ENCODE measurements at places on chromosomes 3 and 15.
A peak's percentile ranks its signal among the peaks of the same experiment; 100 is the strongest.

DNA sequence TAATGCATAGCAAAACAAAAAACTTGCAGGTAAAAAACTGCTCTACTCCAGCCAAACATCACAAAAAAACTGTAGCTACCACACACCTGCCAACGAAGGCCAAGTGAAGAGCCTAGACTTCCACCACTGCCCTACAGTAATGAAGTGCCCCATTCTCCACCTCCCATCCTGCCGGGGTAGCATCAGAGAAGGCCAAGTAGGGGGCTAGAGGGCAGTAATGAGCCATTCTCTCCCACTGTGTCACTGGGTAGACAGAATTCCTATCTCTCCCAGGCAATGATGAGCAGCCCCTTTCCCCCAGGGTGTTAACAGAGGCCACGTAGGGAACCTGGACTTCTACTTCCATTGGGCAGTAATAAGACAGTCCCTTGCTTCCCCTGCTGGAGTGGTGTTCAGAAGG is 9.5 kb downstream of the SEC22C start:
- DNase-seq: no peak

- no peak for DNase-seq
Measured at GRCh38 chr15:90271459-90272166, 6.1 kb downstream of the NGRN start.

DNA sequence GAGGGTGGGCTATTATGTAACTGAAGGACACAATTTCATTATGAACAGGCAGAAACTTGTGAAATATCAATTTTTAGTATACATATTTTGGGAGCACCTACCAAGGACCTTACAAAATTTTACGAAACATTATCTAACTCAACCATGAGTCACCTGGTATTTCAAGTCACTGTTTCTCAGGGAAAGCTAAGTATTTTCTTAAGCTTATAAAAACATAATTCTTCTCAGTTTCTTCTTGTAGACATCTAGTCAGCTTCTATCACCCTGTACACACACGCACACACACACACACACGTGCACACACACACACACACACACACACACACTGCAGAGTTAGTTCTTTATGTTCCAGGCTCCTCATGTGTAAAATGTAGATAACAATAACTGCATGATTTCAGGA is 658.3 kb downstream of the TUSC7 start:
- no peak for DNase-seq

- no peak for DNase-seq
Measured at GRCh38 chr3:16369885-16370284, 104.9 kb downstream of the OXNAD1 start.

DNA sequence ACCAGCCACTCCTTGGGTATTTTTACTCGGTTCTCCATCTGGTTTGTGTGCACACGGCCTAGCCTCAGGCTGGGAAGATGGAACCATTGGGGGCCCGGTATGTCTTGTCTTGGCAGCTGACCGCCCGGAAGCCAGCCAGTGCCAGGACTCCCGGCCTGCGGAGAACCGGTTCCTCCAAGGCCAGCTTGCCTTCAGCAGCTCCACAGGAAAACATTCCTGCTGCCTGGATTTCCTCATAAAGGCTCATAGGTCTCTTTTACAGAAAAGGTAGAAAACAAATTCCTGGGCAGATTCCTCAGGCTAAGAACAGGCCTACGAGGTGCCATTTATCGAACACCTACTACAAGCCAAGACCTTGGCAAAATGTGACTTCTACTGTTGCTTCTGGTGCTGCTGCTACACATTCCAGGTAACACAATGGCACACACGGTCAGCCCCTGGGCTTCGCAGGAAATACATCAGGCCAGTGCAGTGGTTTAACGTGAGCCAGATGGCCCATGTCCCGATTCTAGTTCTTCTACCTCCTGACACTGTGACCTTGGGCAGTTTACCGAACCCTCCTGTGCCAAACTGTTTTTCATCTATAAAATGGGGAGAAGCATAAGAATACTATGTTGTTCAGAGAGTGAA is 141.8 kb downstream of the OPA1 start:
- no peak for DNase-seq

GRCh38 chr3:152128356-152128755 is 140.4 kb upstream of the MBNL1 start:
- DNase-seq: no peak

DNA sequence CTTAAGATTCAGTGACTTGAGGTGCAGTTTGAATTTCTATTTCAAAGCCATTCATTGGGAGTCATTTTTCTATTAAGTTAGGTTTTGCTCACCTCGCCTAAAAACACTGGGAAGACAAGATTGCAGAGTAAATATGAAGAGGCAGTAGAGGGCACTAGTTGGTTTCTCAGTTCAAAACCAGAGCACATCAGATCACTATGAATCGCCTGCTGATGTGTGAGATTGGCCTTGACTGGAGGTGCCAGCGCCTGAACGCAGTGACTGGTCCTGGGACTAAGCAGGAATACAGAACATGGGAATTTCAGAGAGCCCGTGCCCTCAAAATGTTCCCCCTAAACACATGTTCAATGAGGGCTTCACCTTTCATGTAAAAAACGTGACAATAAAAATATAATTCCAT is 229.0 kb downstream of the ITPR1 start:
- DNase-seq: no peak

- peak; percentile 37 for DNase-seq
Measured at GRCh38 chr15:65832549-65833364, 36.5 kb upstream of the RAB11A start.

- no peak for DNase-seq
Measured at GRCh38 chr15:83208367-83208661, 691 bp upstream of the HDGFL3 start.

- no peak for DNase-seq
Measured at GRCh38 chr3:192957441-192958021, 39.9 kb upstream of the MB21D2 start.

- no peak for DNase-seq
Measured at GRCh38 chr15:69150841-69151240, 9.6 kb upstream of the GLCE start.

- no peak for DNase-seq
Measured at GRCh38 chr15:46091860-46092450, 457.1 kb downstream of the SQOR start.

GRCh38 chr3:50242851-50243542 is 7.0 kb downstream of the GNAI2 start:
- DNase-seq: no peak

- no peak for DNase-seq
Measured at GRCh38 chr3:136903899-136904298, 41.9 kb downstream of the NCK1 start.

GRCh38 chr15:90603893-90604292 is 74.2 kb downstream of the CRTC3 start:
- DNase-seq: no peak

DNA sequence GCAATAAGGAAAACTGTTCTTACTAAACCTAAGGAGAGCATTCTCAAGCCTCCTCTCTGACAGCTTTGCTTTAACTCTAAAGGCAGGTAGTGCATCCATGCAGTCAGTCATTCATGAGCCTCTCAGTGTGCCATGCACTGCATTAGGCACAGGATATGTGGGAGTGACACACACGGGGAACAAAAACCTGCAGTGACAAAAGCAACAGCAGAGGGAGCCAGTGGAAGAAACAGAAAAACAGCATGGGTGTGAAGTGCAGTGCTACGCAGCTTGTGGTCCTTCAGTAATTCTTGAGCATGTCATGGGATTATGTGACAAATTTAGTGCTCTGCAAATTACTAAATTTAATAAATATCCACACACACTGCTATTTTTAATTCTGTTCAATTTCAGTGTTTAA is 230.7 kb downstream of the BBX start:
- DNase-seq: no peak

DNA sequence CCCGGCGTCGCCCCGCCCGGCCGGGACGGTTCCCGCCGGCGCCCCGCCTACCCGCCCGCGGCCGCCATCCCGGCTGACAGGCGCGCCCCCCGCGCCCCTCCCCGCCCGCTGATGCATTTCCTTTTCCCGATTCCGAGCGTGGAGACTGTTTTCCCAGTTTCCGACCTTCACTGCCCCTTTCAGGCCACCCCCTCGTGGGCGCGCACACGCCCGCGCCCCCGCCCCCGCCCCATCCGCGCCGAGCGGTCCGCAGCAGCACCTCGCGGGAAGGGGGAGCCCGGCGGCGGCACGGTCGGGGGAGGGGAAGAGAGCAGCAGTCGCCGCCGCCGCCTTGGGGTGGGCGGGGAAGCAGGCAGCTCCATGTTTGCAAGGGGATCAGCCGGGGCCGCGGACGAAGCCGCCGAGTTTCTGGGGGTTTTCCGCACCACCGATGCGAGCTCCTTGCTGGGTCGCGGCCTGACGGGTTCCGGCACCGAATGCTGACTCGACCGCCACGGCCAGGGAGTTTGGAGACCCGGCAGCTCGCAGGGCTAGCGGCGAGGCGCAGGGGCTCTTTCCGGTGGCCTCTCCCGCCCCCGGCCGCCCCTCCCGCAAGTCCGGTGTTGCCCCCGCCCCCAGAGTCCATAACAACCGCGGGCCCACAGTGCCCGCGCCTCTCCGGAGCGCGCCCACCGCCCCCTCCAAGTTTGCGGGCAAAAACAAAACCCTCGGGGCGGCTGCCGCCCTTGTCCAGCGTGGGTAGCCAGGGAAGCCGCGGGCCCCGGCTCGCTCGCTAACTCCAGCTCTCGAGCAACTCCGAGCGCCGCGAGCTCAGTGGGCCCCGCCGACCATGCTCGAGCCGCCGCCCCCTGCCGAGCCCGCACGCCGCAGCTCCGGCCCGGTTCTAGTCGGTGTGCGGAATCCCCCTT is 3.2 kb upstream of the SIN3A start:
- DNase-seq: peak; percentile 73

DNA sequence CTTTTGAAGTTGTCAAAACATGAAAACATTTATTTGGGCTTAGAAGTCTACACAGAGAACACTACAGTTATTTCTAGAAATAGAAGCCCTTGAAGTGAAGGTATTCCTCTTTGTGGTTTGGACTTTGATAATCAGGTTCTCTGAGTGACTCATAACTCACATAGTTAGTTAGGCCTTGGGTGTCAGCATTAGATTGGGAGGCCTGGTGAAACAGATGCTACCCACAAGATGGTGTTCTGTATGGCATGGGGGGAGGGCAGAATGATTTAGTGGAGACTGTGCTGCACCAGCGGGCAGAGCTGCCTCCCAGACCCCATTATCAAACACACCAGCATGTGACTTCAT is 108.9 kb upstream of the ETV5 start:
- DNase-seq: no peak

DNA sequence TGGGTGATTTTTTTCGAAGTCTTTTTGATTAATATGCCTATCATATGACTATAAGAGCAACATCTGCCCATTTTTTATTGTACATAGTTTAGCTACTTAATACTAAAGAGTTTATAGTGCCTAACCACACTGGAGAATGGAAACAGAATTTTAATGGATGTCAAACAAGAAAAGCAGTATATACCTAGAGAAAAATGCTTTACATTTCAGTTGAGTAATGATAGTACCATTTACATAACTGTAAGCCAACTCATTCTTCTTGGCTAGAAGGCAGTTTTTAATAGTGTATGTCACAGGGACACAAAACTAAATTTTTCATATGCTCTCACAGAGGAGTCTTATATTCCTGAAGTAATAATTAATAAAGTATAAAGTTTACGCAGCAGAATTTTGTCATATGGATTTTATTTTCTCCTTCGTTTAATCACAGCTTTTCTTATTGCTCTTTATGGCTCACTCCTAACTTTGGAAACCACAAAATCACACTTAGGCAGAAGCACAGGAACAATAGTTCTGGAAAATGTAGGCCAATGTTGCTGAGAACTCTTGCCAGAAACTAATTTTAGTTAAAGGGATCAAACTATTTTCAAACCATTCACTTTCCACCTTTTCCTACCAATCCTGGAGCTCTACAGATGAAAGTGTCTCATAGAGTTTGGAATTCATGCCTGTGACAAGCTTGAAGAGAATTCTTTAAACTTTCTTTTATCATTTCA is 243.6 kb downstream of the ZIC1 start:
- DNase-seq: no peak

DNA sequence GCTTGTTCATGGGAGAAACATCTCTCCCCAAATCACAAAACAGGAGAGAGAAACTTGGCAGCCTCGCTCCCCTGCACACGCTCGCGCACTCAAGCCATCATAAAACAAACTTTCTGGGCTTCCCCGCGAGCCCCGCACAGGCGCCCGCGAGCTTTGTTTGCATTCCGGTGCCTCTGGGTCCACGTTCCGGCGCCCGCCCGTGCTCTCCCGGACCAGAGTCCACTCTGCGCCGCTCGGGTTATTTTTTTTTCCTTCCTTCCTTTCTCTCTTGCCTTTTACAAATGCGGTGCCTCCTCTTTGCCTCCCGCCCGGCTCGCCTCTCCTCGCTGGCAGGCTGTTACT is 363 bp downstream of the MAGI1 start:
- DNase-seq: no peak

- DNase-seq: no peak
Measured at GRCh38 chr15:65084500-65085206, 8.1 kb downstream of the KBTBD13 start.

GRCh38 chr3:127145266-127145665 is 47.7 kb upstream of the PRR23E start:
- DNase-seq: no peak

DNA sequence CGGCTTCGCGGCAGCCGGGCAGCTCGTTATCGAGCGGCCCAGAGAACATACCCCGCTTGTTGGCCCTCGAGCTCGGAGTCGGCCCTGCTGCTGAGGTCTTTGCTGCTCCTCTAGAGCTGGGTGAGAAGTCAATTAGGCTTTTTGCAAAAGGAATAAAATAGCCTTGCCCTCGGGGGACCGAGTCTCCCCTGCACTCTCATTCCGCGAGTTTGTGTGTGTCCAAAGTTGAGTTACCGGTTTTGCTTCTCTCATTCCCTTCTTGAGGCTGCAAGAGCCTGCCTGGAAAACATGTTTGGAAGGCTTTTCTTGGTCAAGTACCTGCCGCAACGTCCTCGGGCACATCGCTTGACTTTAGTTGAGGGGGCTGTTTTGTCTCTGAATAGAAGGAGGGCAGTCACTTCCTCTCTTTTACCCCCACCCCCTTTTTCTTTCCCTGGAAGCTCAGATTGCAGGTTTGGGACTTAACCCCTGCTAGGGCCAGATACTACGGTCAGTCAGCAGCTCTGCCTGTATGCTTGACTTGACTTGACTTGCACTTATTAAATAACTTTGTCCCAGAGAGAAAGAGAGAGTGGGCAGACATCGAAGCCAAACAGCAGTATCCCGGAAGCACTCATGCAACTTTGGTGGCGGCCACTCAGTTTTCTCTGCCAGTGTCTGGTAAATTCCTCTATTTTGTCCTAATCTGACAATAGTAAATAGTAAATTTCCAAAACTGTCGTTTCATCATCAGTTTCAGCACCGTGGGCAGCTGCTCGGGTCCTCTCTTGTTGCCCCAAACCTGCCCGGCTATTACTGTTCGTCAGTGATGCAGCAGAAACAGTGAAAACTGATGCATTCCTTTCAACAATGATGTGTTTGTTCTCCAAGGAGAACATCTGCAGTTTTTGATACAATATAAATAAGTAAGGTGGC is 609 bp downstream of the RNF13 start:
- no peak for DNase-seq

DNA sequence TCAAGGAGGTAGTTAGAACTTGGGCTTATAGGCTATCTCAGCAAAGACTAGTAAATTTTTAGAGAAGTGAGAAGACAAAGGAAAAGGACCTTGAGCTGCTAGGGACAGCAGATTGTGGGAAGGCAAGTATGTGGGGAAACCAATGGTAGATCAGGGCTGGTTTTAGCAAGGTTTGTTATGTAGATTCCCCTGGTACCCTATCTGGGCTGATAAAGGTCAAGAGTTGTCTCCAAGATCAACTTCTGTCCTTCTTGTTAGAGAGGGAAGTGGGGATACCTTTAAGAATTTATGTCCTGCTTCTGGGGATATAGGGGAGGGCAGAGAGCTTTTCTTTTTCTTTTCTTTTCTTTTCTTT is 28.9 kb downstream of the KAT2B start:
- no peak for DNase-seq

Measured in activated T-helper 1 cell treated with Interleukin-2 at 50 U/mL for 16 hours (primary cell).